ENCODE measurements at places on chromosomes 5 and 9.
A peak's percentile ranks its signal among the peaks of the same experiment; 100 is the strongest.

DNA sequence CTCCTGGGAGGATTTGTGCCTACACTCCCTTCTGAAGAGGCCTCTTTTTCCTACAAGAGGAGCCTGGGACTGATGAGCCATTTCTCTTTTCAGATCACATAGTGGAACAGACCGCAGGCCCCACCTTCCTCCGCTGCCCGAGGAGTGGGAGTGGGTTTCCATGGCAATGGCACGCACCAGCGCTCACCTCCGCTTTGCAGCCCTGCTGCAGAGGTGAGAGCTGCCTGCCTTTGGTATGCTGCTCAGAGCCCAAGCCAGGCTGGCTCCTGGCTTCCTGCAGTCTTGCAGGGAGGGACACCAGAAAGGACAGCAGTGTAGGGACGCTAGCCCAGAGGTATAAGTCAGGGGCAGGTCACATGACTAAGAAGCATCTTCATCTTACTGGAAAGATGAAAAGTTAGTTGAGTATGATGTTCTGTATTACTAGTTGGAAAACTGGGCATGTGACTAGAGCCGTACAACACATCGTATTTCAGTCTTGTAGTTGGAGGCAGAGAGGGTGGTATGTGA, 12.4 kb downstream of the PTTG1 start:
- no peak for DNase-seq

- DNase-seq, result peak; percentile 25
Observed at GRCh38 chr9:109182940-109183798, 16.1 kb upstream of the FRRS1L start.

DNA sequence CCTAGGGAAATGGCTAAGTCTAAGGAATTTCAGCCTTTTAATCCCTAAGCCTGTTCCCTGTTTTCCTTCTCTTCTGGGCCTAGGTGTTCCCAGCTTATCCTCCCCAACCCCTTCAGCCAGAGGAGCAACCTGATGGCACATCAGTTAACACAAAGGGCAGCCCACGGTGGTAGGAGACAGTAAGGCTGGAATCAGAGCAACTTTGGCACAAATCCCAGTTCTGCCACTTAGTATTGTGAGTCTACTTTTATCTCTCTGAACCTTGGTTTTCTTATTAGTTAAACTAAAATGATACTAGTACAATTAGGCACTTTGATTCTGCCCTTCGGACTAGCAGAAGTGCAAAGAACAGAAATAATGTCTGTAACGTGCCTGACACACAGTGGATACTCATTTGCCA, 246.8 kb downstream of the SAXO1 start:
- DNase-seq, result no peak

DNA sequence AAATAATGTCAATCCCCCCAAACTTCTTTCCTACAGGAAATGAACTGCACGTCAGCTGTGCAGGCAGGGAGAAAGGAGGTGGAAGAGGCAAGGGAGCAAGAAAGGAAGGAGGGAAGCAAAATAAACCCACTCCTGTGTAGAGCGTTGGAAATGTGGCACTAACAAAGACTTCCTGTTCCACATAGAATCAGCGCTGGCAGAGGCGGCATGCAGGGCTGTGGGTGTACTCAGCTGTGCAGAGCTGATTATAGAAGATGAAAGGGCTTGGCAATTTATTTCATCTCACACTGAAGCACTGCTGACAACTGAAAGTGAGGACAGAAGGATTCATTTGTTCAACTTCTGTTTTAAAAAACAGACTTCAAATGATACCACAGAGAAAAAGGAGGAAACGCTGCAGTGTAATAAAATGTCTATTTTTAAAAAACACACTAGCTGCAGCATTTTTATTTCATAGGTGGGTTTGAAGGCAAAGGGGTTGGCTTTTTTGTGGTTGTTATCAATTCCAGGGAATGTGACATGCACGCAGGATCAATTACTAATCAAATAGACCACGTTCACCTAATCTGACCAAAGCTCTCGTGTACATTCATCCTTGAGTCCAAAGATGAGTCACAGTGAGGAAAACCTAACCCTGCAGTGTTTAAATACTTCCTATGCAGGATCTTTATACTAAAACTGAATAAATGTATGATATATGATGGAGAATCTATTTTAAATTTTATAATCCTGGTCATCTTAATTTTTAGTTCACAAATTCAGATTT, 583.5 kb downstream of the ZNF608 start:
- DNase-seq, result peak; percentile 39

- no peak for DNase-seq
Observed at GRCh38 chr9:19193029-19193324, 37.5 kb upstream of the DENND4C start.

GRCh38 chr5:139651853-139652787, 4.0 kb downstream of the CXXC5 start:
- DNase-seq, result no peak

DNA sequence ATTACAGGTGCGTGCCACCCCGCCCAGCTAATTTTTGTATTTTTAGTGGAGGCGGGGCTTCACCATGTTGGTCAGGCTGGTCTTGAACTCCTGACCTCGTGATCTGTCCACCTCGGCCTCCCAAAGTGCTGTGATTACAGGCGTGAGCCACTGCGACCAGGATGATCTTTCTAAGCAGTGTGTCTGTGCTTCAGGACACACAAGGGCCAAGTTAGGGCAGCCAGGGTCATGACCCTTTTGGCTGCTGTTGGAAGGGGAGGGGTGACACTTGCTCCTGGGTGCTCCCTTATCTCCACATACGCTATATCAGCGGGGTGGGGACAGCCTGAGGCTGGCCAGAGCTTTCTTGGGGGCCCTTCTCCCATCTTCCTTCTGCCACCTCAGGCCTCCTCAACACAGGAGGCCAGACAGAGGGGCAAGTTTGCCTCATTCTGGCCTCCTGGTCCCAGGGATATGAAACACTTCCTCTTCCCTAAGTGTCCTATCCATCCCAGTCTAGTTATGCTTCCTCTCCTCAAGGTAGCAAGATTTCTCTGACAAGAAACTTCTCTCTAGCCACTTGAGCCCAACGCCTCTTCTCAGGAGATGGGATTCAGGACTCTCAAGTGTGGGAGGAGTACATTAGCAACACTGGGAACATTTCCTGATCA, 1.9 kb upstream of the ZNF79 start:
- DNase-seq, result no peak

- DNase-seq, result no peak
Observed at GRCh38 chr9:122030357-122030756, 62.8 kb downstream of the TTLL11 start.

GRCh38 chr5:78893940-78894677, 91.0 kb downstream of the ARSB start:
- DNase-seq, result peak; percentile 46

DNA sequence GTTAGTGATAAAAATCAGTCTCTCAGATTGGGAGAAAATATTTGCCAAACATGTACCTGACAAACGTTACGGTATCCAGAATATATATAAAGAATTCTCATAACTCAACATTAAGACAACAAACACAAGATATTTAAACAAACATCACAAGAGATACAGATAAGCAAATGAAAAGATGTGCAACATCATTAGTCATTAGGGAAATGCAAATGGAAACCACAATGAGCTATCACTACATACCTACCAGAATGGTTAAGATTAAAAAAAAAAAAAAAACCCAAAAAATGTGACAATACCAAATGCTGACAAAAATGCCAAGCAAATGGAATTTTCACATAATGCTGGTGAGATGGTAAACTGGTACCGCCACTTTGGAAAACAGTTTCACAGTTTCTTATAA, 15.4 kb downstream of the CERT1 start:
- no peak for DNase-seq

- DNase-seq, result no peak
Observed at GRCh38 chr9:24090566-24090965, 264.5 kb upstream of the ELAVL2 start.

GRCh38 chr5:120504057-120504456, 40.0 kb downstream of the PRR16 start:
- no peak for DNase-seq

- no peak for DNase-seq
Observed at GRCh38 chr9:131366761-131367401, 27.0 kb upstream of the PRRC2B start.

- DNase-seq, result no peak
Observed at GRCh38 chr5:126814721-126815404, 37.9 kb downstream of the LMNB1 start.

DNA sequence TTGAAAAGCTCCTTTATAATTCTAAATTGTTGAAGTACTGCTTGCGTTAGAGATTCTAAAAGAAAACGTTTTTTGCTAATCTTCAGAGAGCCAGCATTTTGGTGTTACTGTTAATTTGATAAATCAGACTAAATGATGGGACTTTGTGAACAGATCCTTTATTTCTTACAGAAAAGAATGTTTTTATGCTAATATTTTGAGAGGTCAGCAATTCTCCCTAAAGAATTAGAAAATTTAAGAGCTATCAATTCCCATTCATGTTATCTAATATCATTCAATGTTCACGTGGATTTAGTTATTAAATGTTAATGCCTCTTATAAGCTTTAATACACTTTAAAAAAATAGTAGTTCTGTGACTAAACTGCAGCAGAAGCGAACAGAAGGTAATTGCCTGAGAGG, 2.4 kb downstream of the AGGF1 start:
- DNase-seq, result no peak

DNA sequence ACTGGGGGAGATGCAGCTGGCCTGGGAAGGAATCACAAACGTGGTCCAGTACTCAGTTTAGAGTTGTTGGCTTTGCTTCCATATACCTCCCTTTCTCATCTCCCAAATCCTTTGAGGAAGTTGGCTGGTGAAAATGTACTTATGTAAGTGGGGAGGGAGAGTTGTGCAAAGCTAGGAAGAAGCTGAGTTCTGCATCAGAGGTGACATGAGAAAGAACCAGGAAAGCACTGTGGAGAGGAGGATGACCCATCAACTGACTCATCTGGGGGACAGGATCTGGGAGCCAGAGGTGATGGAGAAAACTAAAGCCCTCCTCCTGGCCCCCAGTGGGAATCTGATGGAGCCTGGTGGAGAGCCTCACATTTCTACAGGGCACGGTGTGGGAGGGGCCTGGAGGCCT, 16.2 kb downstream of the KCNMB1 start:
- DNase-seq, result no peak

DNA sequence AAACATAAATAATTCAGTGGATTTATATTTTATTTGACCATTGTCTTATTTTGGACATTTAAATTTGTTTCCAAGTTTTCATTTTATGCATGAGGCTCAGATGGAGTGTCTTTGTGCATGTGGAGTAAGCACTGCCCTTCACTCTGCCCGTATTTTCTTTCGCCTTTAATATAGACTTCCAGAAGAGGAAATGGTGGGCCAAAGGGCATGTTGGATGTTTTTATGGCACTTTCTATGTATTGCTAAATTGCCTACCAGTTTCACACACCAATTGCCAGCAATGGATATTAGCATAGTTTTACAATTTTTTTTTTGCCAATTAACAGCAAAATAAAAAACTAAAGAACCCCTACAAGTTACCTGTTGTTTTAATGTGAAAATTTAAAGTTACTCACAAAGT, 38.4 kb downstream of the ZSWIM6 start:
- no peak for DNase-seq

DNA sequence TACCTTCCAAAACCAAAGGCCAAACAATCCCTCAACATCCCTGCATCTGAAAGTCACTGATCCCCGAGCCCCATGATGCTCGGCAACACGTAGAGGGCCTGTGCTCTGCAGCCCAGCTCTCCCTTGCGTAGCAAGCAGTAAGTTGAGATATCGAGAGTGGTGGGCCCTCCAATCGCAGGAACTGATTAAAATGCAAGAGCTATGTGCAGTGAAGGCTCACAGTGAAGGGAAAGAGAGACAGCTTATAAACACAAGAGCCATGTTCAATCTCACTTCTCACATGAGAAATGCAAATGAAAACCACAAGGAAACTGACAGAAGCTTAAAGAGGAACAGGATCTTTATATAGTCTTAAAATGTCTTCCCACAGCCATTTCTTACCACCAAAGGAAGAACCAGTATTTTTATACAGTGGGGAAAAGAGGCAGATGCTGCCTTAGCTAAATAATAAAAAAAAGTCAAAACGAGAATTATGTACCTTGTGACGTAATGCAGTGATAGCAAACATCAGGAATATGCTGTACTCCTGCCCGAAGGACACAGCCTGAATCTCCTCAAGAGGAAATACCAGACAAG, 24.6 kb downstream of the TTF1 start:
- no peak for DNase-seq
